HTR-8/SVneo (cell line): ENCODE measurements at places on chromosomes 6 and 20.

GRCh38 chr6:149267513-149268043 is 49.9 kb upstream of the TAB2 start:
- DNase-seq = no peak

DNA sequence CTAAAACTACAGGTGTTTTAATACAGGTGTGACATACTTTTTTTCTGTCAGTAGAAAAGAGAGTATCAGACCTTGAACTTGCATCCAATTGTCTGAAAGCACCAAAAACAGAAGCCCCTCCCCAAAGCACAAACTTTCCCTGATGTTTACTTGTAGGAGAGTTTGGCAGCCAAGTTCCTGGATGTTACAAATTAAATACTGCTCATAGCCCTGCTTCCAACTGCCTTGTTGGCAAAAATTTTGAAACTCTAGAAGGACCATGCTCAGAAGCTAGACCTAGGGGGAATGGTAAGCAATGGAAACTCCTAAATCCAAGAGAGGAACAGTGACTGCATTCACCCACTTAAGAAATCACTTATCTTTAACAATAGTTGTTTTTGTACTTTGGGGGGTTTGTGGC is 17.0 kb upstream of the ARG1 start:
- no peak for DNase-seq

- DNase-seq = no peak
Measured at GRCh38 chr20:33539129-33539528, 49.2 kb downstream of the CBFA2T2 start.

GRCh38 chr6:106857771-106858652 is 116.5 kb downstream of the CD24 start:
- DNase-seq = no peak
